CD8-positive, alpha-beta T cell (primary cell): ENCODE measurements at places on chromosomes 12 and 14.

DNA sequence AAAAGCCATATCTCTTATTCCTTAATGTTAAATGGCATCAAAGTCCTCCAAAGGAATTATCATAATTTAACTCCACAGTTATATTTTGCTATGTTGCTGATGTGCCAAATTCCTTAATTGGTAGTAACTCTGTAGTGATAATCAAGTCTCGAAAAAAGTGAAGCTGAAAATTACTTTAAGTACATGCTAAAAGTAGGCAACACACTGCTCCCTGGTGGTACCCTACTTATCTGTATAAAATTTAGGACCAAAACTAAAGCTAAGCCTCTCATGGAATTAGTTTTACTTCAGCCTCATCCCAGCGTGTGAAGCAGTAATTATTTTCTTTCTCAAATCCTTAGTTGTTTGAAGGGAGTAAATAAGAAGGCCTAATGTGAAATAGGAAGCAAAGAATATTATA lies 132.8 kb downstream of the TTLL5 start:
- DNase-seq: no peak

- DNase-seq: no peak
Measured at GRCh38 chr12:124577986-124578385, 10.6 kb upstream of the NCOR2 start.

GRCh38 chr14:59376686-59377085 lies 88.5 kb downstream of the GPR135 start:
- DNase-seq: no peak

DNA sequence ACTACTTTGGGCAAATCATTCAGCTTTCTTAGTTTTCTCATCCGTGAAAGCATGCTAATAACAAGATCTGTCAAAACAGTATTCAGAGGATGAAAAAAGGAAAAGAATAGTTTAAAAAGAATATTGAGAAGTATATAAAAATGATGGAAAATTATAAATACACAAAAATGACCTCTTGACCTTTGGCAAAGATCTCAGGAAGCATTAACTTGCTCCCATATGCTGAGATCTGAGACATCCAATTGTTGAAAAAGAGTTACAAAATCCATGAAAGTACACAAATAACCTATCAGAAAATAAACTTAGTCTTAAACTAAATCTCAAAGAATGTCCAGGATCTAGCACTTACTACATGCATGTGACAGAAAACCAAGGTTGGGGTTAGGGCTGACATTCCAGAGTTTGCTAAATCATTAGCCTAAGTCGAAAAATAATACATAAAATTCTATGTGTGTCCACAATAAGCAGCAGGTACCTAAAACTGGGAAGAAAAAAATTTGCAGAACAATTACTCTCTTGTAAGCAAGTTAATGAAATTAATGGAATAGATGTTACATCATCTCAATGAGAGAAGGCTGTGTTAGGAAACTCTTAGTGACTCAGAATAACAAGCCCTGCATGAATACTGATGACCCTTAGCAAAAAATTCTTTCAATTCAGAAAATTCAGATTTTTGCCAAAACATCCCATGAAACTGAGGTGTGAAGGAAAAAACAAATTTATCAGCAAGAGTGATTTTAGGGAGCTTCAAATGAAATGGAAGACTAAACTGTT lies 3.4 kb downstream of the PAH start:
- DNase-seq: no peak

- no peak for DNase-seq
Measured at GRCh38 chr12:60106214-60106613, 510.4 kb downstream of the SLC16A7 start.
